ENCODE measurements at places on chromosomes 3 and 15. TPM values are rescaled to one million over a fixed set of nuclear protein-coding genes. Genes with fewer than 3 reads are reported as not detected.

GRCh38 chr3:19945969-19946831 lies 697 bp upstream of the RAB5A start:
- no peak for DNase-seq

GRCh38 chr3:164732166-164732565 lies 346.1 kb downstream of the SI start:
- no peak for DNase-seq

Gene PLA2G4B
- 9.0 TPM for total RNA-seq

DNA sequence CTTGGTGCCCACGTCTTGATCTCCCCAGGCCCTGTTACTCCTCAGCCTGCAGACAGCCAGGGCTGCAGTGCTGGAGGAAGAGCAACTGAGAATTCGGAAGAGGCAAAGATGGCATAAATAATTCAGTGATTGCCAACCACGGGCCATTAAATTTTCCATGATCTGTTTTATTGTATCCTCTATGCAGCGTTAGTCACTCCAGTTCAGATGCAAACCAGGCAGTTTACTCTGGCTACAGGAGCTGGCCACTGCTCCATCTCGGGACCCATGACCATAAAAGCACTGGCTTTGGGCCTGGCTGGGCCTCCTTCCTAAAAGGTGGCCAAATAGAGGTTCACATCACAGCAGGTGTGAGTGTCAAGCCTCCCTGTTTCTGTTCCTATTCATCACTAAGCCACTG lies 137.6 kb upstream of the TLE3 start:
- DNase-seq, result no peak

Gene WDR93
- not detected for total RNA-seq

- DNase-seq, result no peak
These were observed 21.7 kb upstream of the AP4E1 start for GRCh38 chr15:50886611-50887345.

DNA sequence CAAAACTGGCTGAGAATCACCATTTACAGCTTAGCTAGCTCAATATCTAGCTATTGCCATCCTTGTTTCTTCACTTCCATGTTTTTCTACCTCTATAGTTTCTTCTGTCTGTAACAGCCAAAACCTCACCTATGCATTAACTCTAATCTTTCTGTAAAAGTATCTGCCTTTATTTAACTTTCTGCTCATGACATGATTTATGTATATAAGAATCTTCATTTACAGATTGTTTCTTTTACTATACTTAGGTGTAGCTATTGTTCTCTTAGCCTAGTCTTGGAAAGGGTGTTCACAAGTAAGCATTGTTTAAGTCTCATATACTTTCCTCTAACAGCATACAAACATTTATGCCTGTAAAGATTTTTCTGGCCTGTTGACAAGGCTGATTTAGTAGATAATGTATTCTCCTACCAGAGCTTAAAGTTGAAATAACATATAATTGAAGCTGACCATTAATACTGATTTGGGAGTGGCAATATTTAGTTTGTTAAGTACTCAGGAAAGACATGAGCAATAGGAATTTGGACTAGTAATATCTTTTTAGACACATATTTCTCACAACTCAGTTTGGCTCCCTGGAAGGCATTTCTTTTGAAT lies 9.4 kb downstream of the FILIP1L start:
- no peak for DNase-seq

Gene ADAMTS9
- total RNA-seq, result not detected

DNA sequence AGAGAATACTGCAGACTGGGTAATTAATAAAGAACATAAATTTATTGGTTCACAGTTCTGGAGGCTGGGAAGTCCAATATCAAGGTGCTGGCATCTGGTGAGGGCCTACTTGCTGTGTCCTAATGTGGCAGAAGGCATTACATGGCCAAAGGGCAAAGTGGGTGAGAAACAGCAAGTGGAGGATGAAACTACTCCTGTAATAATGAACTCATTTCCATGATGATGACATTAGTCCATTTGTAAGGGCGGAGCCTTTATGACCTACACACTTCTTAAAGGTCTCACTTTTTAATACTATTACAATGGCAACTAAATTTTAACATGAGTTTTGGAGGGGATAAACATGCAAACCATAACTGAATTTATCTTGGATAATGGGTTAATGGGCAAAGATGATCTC lies 139.6 kb upstream of the SGO1 start:
- DNase-seq, result no peak

GRCh38 chr3:55770077-55770476 lies 283.0 kb upstream of the WNT5A start:
- DNase-seq, result no peak

DNA sequence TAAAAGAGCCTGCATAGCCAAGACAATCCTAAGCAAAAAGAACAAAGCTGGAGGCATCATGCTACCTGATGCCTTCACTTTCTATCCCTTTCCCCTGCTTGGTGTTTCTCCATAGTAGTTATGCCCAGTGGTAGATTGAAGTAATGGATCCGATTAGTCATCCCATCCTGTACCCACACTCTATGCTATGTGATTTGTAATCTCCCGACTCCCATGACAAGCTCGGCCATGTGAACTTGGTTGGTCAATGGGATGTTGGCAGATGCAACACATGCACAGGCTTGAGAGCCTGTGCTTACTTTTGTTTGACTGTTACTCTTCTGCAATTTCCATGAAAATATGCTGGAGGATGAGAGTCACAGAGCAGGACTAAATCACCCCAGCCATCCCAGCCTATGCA lies 334.9 kb upstream of the DPH6 start:
- DNase-seq, result no peak

DNA sequence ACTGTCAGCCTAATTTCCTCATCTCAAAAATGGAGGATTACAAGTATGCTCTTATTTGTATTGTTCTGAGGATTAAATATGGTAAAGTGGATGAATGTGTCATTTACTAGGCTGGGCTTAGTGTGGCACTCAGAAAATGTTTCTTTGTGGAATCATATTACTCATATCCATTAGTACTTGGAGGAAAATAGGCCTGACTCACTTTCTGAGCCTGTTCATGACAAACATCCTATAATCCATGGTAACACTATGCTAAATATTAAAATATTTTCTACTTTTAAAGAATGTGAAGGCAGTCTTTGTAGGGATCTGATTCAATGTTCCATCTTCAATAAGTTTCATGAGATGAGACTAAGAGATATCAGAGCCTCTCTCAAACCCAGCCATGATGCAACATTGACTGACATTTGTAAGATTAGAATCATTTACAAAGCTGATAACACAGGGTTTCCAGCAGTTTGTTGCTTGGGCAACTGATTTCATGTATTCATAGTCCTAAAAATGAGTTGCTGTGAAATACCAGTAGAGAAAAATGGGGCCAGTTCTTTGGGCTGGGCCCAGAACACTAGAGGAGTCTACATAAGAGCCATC lies 1048.5 kb downstream of the NTRK3 start:
- no peak for DNase-seq

DNA sequence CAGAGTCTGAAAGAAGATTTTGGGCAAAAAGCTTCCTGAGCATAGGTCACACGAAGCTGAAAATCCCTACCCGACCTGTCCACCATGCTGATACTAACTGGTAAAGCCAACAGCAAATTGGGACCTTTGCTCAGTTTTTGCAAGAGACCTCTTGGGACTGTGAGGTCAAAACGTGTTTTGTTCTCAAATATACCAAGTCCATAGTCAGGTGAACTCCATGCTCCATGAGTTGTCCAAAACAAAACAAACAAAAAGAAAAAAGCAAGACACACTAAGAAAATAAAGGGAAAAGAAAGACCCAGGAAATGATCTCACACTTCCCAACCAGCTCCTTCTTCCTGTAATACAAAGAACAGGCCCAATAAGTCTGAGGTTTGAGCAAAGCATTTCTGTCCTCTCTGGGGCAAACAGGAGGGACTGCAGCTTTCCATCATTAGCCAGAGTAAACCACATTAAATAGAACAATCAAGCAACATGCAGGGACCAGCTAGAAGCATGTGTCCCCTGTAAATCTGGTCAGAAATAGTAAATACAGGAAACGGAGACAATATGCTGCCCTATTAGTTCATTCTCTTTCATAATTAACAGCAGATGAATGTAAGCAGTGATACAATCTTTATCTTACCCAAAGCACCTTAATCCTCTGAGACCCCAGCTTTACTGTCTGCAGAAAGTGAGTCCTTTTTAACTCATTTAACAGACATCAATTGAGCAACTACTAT lies 125.0 kb upstream of the LIPC start:
- no peak for DNase-seq

GRCh38 chr3:20043396-20043795 lies 3.1 kb downstream of the KAT2B start:
- DNase-seq, result peak; percentile 69

DNA sequence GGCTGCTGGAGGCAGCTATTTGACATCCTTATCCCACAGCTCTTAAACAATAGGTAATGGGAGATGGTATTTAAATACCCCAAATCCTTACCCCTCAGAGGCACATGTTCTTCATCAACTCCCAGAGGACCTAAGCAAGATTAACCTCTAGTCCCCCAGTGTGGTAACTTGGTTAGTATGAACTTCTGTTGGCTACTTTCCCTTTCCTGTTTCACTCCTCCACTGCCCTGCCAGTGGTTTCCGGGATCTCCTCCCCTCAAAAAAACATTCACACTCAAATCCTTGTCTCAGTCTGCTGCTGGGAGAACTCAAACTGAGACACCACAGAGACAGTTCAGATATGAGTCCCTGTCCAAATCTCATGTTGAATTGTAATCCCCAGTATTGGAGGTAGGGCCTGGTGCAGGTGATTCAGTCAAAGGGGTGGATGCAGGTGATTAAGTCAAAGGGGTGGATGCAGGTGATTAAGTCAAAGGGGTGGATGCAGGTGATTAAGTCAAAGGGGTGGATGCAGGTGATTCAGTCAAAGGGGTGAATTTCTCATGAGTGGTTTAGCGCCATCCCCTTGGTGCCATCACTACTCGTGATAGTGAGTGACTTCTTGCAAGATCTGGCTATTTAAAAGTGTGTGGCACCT lies 335.0 kb upstream of the CTNNB1 start:
- DNase-seq, result no peak

GRCh38 chr3:5466065-5466464 lies 278.6 kb downstream of the EDEM1 start:
- no peak for DNase-seq

GRCh38 chr3:9994086-9994844 lies 7.6 kb upstream of the EMC3 start:
- DNase-seq, result no peak

Gene TRIM59
- 25.8 TPM for total RNA-seq

DNA sequence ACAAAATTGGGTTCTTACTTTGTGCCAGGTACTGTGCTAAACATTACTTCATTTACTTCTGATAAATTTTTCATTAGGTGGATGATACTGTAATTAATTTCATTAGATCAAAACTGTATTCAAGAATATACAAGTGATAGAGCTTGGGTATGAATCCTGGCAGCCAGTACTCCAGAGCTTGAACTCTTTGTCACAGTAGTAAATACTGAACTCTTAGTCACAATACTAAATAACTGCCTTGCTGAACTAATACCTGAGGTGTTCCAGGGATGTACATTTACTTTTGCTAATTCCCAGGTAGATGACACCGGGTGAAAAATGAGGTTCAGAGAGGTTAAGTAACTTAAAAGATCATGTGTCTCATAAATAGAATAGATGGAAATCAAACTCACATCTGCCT lies 20.3 kb downstream of the FXR1 start:
- no peak for DNase-seq

GRCh38 chr3:114939920-114940319 lies 207.2 kb downstream of the ZBTB20 start:
- DNase-seq, result no peak

- DNase-seq, result no peak
These were observed 9.3 kb downstream of the PDIA5 start for GRCh38 chr3:123076112-123076495.

- DNase-seq, result peak; percentile 29
These were observed 56.8 kb downstream of the DNAH1 start for GRCh38 chr3:52372822-52373504.

DNA sequence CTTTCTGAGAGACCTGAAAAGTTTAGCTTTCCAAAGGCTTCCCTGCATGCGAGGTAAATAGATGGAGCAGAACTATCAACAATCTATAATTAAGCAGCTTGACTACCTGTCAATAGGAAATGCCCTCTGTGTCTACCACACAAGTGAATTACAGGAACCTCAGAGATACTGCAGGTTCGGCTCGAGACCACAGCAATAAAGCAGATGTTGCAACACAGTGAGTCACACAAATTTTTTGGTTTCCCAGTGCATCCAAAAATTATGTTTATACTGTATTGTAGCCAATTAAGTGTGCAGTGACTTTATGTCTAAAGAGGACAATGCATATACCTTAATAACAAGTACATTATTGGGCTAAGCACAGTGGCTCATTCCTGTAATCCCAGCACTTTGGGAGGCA lies 252.0 kb downstream of the UBE2E2 start:
- DNase-seq, result no peak

DNA sequence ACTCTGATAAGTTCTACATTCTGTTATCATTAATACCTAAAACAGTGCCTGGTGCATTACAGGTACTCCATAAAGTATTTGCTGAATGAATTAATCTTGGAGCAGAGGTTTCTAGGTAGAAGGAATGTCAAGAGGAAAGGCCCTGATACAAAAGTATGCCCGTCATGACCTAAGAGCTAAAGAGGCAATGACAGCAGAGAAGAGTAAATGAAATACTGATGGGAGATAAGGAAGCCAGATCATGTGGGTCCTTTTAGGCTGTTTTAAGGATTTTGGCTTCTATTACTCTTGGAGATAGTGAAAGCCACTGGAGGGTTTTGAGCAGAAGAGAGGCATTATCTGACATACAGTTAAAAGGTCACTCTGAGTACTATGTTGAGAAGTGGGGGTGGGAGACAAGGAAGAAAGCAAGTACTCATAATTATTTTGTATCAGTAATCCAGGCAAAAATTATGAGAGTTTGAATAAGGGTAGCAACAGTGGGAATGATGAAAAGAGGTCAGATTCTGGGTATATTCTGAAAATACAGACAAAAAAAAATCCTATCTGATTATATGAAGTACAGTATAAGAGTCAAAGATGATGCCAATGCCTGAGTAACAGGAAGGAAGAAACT lies 48.3 kb downstream of the DENND4A start:
- DNase-seq, result no peak

GRCh38 chr3:181326637-181327223 lies 337.2 kb upstream of the DNAJC19 start:
- no peak for DNase-seq

DNA sequence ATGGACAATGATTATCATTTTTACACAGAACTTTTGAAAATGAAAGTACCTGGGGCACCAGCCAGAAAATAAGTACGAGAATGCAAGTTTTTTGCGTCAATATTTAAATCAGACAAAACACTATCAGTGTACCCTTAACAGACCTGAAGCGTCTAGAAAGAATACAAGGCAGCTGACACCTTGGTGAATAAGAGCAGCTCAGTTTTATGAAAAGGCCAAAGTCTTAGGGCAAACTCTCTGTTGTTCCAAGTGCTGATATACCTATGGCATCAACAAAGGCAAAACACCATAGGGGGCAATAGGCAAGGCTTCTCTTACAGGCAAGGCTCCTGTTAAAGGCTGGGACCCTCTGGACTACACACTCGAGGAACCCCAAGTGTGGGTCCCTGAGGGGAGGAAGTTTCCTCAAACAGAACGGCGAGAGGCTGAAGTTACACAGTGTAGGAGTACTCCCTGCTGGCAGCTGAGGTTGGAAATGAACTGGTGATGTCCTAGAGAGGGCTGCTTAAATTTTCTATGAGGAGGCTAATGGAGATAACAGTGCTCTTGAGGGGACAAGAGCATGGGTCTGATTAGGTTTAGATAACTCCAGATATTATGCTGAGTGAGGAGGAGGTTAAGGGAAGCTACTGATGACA lies 291.0 kb downstream of the TIGIT start:
- DNase-seq, result no peak

Gene DNASE1L3
- total RNA-seq, result not detected

All from activated naive CD4-positive, alpha-beta T cell treated with anti-CD3 and anti-CD28 coated beads for 36 hours (primary cell).